Effector memory CD4-positive, alpha-beta T cell (primary cell): ENCODE measurements at places on chromosomes 7 and 10.

DNA sequence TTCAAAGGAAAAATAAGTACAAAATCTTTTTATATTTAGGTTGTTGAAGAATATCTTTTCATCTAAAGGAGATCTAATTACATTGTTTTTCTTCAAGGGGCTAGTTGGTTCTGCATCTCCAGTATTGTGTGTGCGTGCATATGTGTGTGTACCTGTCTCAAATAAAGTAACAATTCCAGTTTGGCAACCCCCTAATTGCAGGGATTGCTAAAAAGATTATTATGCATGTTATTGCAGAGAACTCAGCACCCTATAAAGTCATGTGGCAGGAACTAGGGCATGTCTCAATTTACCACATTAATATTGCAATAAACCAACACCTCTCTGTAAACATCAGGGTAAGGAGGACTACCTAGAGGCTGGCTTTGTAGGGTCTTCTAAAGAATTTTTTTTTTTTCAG is 37.0 kb downstream of the MRPS33 start:
- DNase-seq: no peak

DNA sequence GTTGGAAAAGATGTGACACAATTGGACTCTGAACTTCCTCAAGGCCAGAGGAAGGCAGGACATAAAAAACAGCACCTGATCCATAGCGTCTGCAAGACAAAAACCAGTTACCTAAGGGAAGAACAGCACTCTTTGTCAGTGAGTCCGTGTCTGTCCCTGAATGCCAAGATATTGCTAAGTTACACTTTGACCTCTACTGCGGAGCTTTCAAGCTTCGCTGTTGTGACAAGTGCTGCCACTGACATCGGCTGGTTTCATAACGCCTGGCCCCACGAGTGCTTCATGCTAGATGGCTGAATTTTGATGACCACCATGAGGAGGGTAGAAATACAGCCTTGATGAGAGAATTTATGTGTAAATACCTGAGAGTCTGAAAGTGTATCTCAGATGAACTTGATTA is 49.7 kb upstream of the JAZF1 start:
- DNase-seq: no peak

DNA sequence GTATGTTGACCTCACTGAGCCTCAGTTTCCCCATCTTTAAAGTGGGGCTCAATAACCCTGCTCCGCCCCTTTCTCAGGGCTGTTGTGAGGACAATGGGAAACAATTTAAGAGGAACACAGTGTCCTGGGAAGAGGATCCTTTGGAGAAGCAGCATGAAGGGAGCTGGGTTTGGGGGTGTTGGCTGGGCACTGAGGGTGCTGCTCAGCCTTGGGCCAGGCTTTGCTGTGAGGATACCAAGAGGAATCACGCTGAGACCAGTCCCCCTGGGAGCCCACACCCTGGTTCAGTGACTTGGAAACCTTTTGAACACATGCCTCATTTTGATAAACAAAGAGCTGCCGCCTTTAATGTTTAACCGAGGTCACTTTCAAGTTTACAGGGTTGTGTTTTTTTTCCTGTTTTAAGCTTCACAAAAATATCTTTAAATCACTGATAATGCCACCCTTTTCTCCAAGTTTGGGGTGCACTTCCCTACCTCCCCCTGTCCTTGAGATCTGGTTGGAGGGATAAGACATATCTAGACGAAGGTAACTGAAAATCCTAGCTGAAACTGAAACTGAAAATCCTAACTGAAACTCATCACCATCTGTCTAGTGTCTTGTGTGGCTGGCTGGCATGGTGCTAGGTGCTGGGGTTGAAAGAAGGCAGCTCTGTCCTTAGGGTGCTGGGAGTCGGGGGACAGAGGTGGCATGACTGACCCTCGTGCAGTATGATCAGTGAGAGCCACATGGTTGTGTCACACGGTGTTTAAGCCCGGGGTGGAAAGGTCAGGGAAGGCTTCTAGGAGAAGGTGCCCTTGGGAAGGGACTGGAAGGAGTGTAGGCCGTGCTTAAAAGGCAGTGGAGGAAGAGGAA is 27.7 kb downstream of the ZNF775 start:
- no peak for DNase-seq

- no peak for DNase-seq
These were observed 1.5 kb downstream of the DOCK4 start for GRCh38 chr7:112204499-112205342.

GRCh38 chr10:44427479-44427878 is 42.6 kb upstream of the CXCL12 start:
- DNase-seq: no peak

GRCh38 chr7:30745261-30745941 is 6.5 kb upstream of the INMT start:
- DNase-seq: no peak

DNA sequence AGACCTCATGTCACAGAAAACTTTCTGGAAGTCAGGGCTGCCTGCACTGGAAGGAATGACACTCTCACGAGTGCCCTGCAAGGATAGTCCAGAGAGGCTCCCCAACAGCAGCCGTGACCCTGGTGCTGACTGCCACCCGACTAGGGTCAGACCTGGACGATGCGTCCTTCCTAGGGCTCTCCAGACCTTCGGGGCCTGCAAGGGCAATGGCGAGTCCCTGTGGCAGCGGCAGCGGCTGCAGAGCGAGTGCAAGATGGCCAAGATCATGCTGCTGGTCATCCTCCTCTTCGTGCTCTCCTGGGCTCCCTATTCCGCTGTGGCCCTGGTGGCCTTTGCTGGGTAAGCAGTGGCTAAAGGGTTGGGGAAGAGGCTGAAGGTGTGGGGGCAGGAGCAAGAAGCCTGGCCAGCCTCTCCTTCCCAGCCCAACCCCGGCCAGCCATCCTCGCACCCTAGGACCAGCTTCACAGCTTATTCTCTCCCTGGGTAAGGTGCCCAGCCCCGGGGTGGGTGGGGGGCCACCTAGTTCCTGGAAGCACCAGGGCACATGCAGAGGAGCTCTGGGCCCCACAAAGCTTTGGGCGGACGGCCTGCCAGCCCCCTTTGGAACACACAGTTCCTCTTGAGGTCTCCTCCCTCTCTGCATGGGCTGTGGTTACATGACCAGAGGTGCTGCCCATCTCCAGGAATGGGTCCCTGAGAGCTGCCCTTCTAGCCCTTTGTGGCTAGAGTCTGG is 5.5 kb downstream of the OPN4 start:
- no peak for DNase-seq

DNA sequence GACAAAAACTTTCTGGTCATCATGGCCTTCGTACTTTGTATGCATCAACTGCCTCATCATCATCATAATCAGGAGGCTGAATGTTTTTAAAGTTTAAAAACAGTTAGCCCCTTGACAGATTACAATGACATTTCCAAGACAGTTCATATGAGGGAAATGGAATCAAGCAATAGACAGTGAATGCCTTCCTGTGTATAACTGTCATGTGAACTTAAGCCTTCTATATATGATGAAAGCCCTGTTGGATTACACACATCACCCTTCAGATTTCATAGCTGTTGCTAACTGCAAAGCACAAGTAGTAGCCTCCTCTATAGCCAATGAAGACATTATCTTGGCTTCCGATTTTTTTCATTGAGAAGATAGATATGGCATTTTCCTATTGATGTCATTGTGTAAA is 154.0 kb downstream of the PLXDC2 start:
- DNase-seq: no peak

DNA sequence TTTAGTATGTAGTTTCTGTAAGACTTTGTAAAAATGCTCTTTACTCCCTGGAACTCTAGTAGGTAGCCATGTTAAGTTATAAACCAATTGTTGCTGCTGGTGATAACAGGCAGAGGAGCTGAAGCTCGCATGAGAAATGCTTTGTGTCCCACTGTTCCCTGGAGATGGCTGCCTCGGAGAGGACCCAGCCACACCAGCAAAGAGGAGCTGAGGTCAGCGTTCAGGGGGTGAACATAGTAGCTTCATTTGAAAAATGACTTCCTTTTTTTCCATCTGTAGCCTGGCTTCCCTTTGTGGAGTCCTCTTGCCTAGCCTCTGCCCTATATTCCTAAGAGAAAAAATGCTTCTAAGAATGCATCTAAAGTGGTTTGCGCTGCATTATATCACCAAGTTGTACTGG is 20.3 kb downstream of the CELF2 start:
- no peak for DNase-seq
